Posterior cingulate gyrus (tissue), 11 donors: ENCODE measurements at places on chromosomes 3 and 15.

GRCh38 chr3:76131396-76132153 lies 346.2 kb upstream of the ZNF717 start:
- no peak for DNase-seq

DNA sequence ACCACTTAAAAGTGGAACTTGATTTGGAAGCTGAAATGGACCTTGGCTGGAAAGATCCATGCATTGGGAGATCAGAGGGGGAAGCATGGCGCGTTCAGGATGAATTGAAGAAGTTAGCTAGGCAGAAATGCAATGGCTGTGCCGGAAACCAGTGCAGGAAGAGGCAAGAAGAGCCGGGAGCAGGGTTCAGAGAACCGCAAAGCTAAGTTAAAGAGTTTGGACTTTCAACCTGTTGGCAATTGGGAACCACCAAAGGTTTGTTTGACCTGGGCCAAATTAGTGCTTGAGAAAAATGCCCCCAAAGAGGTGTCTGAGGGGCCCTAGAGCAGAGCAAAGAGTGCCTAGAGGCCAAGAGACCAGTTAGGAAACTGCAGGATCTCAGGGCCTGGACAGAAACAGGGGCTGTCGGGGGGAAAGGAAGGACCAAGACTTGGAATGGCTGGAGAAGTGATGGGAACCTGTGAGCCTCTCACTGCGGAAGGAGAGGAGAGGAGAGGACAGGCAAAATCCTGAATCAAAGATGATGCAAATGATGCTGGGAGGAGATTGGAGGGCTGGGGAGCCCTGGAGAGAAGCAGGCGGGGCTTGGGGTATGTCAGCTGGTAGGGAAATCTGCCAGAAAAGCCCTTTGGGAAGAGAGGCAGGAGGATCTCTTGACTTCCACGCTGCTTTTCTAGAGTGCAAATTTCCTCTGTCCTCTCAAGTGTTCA lies 49.3 kb downstream of the FAM174B start:
- peak; percentile 17 for DNase-seq

DNA sequence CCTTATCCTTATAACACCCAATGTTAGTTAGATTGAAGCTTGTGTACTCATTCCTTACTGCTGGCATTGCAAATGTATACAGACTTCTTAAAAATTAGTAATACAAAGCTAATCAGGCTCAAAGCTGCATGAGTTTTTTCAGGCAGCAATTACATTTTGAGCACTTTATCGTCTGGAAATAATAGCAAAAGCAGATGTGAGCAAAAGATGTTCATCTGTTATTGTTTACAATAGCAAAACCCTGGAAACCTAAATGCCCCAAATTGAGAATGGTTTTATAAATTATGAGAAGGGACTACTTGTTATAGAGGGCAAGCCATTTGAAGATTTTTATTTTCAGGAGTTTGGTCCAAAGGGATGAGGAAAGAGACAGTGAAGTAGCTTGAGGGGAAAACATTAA lies 126.4 kb downstream of the GADL1 start:
- DNase-seq, result no peak

DNA sequence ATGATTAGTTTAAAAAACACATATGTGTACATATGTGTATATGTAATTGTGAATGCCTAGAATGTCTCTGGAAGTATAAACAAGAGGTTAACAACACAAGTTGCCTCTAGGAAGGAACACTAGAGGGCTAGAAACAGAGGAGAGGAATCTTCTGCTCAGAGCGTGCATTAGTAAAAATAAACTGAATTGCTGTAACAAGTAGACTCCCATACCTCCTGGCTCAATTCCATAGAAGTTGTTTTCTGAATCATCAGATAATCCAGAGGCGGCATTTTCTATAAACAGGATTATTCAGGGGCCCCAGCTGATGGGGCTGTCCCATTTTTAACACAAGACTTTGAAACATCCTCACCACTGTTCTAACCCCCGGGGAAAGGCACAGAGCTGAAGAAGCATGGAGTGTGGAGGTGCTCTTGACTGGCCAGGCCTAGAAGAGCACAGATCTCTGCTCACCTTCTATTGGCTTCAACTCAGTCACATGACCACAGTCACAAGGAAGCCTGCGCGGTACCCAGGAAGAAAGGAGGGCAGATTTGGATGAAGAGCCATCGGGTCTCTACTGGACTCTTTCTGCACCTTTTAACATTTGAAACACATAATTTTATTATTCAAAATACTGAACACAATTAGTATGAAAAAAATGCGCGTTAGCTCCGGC lies 145.7 kb downstream of the TLE3 start:
- no peak for DNase-seq

DNA sequence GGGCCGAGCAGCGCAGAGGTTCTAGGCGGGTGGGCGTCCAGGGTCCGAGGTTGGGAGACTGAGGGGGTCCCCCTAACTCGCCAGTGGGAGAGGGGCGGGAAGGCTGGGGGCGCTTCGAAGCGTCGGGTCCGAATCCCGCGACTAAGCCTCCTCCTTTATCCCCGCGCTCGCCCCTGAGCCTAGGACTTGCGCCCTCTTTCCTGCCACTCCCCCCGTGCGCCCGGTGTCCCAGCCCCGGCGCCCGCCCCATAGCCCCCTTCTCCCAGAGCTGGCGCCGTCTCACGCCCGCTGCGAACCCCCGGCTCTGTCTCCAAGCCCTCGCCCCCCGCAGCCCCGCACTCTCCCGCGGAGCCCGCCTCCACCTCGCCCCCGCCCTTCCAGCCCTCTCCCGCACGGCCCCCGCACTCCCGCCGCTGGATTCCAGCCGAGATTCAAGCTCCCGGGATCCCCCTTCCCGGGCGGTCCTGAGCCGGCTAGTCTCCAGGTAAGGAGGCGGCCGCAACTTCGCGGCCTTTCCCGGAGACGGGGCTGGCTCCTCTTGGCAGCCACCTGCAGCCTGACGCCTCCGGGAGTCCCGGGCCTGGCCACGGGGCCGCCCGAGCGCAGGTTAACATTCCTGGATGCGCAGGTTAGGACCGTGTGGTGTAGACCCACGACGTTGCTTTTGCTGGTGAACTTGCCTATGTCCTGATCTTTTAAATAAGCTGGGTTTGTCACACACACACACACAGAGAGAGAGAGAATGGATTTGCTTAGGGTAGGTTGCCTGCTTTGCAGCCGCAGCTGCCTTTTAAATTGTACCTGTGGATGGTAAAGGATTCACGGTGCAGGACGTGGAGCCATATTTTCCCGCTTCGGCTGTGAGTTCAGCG lies 563 bp downstream of the PXYLP1 start:
- peak; percentile 33 for DNase-seq

DNA sequence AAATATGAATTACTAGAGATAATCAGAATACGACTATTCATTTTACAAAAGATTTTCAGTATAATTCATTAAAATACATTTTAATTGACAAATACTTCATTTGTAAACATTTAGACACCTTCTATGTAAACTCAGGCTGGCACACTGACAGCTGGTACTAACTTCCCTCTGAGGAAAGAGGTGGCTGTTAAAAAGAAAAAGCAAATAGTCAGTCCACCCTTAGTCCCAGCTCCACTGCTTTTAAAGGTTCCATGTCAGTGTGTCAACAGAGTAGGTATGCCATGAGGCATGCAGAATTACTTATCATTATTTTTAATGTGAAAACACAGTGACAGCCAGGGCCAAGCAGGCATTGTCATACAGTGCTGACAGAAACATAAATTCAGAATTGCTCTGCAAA lies 16.1 kb downstream of the TM6SF1 start:
- no peak for DNase-seq

- no peak for DNase-seq
These were observed 1.0 kb downstream of the ZFAND6 start for GRCh38 chr15:80060356-80061006.

GRCh38 chr15:90883526-90883975 lies 753 bp upstream of the FES start:
- no peak for DNase-seq
